ENCODE measurements at places on chromosomes 7 and 10.

GRCh38 chr7:151754142-151754590 is 122.7 kb downstream of the PRKAG2 start:
- DNase-seq, result peak; percentile 50

DNA sequence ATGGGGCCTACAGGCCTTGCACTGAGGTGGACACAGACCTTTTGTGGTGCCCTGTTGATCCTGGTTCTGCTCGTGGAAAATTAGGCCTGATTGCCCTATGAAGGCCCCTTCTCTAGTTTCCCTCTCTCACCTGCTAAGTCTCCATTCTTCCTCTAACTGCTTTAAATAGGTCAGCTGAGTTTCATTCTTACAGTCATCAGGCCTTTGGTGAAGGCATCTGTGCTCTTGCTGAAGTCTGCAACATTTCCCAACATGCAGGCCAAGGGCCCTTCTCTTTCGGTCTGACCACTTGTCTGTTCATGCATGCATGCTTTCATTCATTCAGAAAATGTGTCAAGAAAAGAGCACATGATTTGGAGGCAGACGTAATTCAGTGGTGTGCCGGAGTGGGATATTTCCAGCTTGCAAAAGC is 244.0 kb downstream of the BUB3 start:
- peak; percentile 98 for DNase-seq

DNA sequence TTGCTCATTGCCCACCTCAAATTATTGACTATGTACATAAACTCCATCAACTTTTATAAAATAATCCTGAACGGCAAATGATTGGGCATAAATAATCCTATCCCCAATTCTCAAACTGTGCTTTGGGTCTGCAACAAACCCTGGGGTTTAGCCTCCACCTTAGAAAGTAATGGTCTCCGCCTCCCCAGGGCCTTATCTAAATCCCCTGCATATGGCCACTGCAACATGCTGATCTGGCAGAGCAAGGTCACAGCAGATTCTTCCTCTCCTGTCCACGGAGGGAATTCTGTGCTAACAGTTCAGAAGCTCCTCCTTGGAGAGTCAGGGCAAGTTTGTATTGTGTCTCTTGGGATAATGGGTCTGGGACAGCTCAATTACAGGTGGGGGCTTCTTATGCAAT is 18.4 kb downstream of the FXYD4 start:
- DNase-seq, result no peak

GRCh38 chr7:1459920-1460820 is 900 bp upstream of the MICALL2 start:
- peak; percentile 16 for DNase-seq

- no peak for DNase-seq
Measured at GRCh38 chr10:51319173-51319435, 244.8 kb downstream of the PRKG1 start.
